Chondrocyte (in vitro differentiated cells): ENCODE measurements at places on chromosomes 6 and 20.

DNA sequence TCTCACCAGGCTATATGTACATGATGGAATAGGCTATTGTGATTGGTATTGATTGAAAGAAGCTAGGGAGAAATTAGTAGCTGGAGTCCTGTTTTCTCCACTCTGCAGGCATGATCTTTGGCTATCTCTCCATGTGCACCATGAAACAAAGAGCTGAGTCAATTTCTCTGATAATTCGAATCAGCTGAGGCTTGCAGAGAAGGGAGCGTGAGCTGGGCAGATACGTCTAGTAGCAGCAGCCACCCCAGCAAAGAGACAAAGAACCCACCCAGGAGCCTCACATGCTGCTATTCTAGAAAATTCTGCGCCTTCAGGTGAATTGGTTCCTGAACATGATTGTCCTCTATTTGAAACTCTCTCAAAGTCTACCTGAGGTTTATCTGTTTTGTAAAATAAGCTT, 6.9 kb upstream of the SGK1 start:
- DNase-seq = no peak

GRCh38 chr20:63498960-63499337, at the start of gene EEF1A2:
Gene EEF1A2, minus strand, starts transcription at chr20:63499083. Its CDS starts 1,320 bp downstream, at chr20:63497763.
- no peak for DNase-seq

DNA sequence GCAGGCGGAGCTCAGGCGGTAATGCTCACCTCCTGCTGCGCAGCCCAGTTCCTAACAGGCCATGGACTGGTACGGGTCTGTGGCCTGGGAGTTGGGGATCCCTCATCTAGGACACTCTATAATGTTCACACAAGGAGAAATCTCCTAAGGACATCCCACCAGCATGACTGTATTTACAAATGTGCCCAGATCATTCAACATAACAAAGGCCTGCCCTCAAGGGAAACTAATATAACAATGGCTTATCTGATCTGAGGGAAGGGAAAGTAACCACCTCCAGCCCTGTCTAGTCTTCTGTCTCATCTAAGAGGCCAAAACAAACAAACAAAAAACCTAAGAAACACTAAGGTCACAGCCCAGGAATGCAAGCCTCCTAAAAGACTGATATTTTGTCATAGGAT, 232.8 kb downstream of the RNGTT start:
- no peak for DNase-seq

- no peak for DNase-seq
Observed at GRCh38 chr6:149209871-149210775, 107.4 kb upstream of the TAB2 start.

GRCh38 chr6:40640599-40641227, 53.5 kb upstream of the LRFN2 start:
- DNase-seq = no peak

DNA sequence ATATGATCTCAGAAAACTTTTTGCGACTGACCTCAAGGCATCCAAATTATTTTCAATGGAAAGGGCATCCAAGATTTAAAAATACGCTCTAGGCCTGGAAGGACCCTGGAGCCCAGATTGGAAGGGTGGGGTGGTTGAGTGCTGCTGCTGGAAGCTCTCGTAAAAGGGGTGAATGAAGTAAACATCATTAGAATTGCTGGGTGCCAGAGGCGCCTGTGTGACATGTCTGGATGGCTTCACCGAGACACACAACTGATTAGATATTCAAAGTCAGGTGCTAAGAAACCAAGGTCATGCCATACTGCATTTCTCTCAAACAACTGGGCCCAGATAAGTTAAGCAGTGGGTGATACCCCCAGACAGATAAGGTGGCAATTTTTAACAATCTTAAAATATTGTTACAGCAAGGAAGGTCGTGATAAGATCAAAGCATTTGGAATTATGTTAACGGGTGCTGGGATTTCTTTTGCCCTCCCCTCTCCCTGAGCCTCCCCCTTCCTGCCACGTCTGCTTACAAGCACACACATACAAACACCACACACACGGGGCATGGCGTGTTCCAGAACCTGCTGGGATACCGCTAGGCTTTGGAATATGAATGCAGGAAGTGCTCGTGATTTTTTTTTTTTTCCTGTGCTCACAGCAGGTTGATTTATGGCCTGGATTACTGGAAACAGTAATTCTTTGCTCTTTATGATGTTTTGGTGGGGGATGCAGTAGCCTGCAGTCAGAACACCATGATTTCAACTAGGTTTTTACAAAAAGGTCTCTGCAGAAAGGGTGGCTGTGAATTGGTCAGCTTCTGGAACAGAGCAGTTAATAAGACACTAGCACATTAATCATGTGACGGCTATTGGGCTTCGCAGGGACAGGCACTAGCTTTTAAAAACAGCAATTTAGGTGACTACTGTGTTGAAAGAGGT, 551.2 kb downstream of the QKI start:
- no peak for DNase-seq

GRCh38 chr6:23783901-23784300, 342.1 kb upstream of the NRSN1 start:
- no peak for DNase-seq
